Fibroblast of skin of left quadriceps (primary cell): ENCODE measurements at places on chromosomes 2 and 18.

DNA sequence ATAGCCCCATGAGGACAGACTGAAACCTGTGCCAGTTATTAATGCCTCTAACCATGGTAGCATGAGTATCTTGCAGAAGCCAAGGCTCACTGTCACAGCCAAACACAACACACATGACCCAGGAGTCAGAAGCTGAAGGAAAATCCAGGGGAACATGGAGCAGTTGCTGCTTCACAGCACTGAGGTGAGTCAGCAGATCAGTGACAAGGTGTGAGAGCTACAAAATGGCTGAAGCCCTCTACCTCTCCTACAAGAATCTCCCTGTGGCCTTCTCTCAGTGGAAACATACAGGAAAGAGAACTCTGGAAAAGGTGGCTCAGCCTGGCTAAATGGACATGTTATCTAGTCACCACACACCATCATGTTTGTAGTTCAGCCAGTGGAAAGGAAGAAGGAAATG, 93.5 kb downstream of the NAB1 start:
- no peak for DNase-seq

DNA sequence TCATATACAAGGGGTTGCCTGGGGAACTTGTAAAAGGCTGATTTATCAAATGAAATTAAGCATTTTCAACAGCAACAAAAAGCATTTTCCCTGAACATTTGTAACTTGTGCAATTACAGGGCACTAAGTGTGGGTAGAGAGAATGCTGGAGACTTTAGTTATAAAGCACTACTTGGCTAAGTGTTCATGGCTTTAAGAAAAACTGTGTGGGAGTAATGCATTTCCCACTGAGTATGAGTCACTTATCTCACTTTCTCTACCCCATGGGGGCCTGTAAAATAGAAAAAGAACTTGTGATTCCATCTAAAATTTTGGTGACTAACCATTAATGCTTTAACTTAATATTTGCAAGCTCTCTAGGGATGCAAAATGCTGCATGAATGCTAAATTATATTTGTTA, 193.4 kb downstream of the CCDC102B start:
- DNase-seq = peak; percentile 12

GRCh38 chr2:66433945-66434678, 813 bp upstream of the MEIS1 start:
- no peak for DNase-seq

DNA sequence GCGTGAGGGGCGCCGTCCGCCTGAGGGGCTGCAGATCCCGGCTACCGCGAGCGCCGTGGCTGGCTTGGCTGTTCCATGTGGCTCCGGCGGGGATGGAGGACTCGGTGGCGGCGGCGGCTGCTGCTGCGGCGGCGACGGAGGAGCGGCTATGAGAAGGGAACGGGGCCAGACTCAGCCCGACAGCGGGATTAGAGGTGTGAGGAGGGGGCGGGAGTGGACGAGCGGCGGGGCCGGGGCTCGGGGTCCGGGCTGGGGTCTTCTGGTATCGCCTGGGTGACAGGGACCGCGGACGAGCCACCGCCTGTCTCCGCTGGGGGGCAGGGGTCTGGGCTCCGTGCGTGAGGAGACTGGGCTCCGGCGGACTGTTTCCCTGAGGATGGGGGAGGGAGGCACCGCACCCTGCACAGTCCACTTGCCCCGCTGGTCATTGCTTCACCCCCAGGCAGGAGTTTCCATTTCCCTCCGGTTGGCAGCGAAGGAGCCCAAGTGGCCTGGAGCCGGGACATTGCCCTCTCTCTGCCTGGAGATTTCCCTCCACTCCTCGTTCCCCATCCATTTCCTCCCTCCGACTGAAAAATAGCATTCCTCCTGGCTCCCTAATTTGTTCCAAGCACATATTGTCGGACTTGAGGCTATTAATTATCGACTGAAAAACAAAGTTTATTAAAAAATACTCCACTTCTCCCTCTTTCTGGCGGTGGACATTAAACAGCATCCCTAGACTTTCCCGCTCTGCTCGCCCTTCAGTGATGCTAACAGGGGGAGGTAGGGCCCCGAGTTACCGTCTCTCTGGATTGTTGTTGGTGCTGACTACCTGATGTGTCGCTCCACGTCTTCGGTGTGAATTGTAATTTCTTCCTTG, 577 bp downstream of the EHBP1 start:
- DNase-seq = no peak

DNA sequence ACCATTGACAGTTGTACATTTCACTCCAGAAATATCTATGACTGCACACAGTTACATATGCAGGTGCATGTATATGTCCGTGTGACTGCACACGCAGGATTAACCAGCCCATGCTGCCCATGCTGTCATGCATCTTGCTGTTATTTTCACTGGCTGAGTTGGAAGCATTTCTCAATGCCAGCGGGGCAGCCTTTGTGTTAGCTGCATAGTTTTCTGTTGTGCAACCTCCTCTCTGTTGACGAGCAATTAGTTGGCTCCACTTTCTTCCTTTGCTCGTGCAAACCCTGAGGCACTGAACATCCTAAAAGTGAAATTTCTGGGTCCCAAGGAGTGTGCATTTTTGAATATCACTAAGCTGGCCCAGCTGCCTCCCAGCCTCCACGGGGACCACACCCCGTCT, 133.4 kb upstream of the GLI2 start:
- DNase-seq = no peak

DNA sequence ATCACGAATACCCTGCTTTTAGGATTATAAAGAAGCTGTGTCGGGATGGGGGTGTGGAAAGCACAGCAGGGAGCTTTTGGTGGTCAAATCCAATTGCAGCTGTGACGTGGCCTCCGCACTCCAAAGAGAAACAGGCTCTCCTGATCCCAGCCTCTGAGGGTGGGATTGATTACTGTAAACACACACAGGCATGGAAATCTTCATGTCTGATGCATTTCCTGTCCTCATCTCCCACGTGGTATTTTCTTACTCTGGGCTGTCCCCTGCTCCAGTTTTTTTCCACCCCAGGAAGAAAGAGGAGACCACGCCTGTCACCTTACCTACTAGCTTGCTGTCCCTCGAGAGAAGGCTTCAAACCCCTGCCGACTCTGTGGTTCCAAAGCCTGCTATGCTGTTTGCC, 22.7 kb downstream of the RNF152 start:
- DNase-seq = peak; percentile 62

- DNase-seq = no peak
These were observed 318.1 kb downstream of the TRIB2 start for GRCh38 chr2:13034861-13035260.

- no peak for DNase-seq
These were observed 1291.6 kb upstream of the ZEB2 start for GRCh38 chr2:145811276-145812164.

GRCh38 chr18:11664286-11664685, 24.8 kb upstream of the GNAL start:
- no peak for DNase-seq

GRCh38 chr2:168545439-168546082, 89.5 kb downstream of the CERS6 start:
- DNase-seq = peak; percentile 64

GRCh38 chr2:180474716-180475115, 467.6 kb upstream of the CWC22 start:
- no peak for DNase-seq

- no peak for DNase-seq
These were observed 179.8 kb upstream of the REG3G start for GRCh38 chr2:78845664-78846185.

GRCh38 chr2:172445851-172446250, 18.5 kb downstream of the ITGA6 start:
- DNase-seq = no peak

DNA sequence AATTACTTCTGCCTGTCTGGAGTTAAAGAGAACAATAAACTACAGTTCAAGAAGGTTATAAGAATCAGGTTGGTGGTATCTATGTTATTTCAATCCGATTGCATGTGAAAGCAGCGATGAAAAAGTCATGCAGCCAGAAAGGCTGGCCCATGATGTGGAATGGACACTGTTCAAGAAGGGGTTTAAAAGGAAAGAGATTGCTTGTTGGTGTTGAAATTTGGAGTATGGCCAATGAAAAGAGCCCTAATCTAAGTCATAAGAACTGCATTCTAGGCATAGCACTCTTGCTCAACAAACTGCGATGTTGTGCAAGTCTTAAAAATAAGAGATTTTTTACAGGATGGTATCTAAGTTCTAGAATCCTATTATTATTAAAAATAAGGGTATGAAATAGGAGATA, 61.3 kb downstream of the EFEMP1 start:
- DNase-seq = peak; percentile 94

GRCh38 chr2:42371611-42372473, 10.8 kb upstream of the COX7A2L start:
- no peak for DNase-seq

GRCh38 chr2:32862269-32863055, 84.3 kb upstream of the LTBP1 start:
- no peak for DNase-seq

GRCh38 chr18:63454497-63454896, 22.3 kb upstream of the SERPINB5 start:
- DNase-seq = no peak

DNA sequence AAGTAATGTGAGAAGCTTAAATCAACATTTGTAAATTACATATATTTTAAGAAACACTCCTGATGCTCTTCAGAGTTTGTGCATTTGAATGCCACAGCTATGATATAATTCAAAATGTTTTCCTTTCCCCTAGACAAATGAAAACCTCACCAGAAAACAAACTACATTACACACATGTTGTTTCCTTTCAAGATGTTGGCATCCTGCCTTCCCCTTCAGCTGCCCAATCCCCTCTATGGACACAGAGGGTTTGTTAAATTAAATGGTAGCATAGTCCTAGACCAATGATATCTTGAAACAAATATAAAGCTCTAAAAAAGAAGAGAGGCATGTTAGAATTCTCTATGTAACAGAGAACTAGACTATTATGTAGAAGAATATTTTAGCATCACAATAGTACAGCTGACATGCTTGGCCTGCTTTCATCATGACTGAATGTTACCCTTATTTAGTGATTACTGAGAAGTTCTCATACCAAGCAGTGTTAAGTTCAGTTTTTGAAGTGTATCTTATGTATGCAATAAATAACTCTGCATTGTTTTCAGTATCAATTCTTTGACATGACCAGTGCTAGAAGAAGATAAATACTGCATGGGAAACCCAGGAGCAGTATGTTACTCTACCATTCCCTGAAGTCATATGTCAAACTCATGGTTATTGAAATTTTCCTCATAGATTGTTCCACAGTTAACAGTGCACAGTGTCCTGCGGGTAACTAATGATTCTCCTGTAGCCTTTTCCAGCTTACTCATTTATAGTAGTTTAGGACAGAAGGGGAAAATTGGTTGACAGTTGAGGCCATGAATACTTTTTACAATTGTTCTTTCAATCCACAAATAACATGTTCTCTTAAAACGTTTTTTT, 316.3 kb upstream of the KCNJ3 start:
- no peak for DNase-seq

- DNase-seq = no peak
These were observed 141.2 kb upstream of the ST6GAL2 start for GRCh38 chr2:107027205-107027604.

DNA sequence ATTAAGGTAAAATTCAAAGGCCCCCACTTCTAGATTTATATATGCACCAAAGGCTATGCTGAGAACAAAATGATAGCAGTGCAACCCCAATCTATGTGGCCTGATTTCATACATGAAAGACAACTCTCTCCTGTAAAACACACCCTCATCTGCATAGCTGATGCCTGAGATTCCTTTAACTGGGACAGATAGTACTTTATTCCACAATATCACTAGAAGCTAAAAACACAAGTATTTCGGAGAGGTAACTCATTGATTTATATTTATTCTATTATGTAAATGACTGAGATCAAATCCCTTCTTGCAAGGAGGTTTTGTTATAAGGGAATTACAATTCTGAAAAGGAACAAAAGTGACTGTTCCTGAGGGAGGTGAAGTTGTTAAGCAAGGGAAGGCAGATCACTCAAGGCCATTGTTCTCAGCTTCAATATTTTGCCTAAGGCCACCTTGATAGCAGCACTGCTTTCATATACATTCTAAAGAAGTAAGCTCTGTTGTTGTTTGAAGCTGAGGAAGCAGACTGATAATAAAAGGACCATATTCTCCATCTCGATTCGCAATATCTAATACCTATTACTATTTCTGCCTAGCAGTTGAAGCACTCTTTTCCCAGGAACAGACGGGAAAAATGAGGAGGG, 471.0 kb upstream of the CDH7 start:
- no peak for DNase-seq

DNA sequence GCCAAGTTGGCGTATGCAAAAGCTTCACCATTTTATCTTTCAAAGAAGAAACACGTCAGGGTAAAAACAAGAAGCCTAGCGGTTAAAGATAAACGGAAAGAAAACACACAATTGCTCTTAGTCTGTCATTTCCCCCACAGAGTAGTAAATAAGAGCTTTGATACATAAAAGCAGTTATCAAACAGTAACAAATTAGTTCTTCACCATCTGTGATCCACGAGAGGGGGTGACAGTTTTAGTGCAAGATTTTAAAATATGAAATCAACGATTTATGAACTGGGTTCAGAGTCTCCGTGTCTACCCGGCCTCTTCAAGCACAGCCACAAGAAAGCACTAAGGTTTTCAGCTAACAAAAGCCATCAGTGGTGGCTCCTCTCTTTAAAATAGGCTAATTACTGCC, 703.9 kb upstream of the ID2 start:
- DNase-seq = no peak

GRCh38 chr2:236616624-236617023, 47.0 kb downstream of the ACKR3 start:
- DNase-seq = no peak

DNA sequence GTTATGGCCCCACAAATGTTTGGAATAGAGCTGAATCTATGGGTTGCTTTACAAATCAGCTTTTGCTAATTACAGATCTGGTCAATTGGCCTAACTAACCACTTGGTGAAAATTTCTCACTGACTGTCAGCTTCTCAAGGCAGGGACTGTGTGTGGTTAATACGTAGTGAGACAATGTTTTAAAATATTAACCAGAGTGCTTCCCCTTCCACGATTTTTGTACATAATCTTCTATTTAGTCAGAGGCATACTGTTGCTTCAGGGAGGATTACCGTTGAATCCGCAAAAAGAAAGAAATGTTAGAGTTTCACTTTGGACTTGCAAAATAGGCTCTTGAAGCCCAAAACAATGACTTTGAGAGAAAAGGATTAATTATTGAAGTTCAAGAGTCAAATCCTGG, 14.9 kb upstream of the KCNS3 start:
- DNase-seq = no peak

DNA sequence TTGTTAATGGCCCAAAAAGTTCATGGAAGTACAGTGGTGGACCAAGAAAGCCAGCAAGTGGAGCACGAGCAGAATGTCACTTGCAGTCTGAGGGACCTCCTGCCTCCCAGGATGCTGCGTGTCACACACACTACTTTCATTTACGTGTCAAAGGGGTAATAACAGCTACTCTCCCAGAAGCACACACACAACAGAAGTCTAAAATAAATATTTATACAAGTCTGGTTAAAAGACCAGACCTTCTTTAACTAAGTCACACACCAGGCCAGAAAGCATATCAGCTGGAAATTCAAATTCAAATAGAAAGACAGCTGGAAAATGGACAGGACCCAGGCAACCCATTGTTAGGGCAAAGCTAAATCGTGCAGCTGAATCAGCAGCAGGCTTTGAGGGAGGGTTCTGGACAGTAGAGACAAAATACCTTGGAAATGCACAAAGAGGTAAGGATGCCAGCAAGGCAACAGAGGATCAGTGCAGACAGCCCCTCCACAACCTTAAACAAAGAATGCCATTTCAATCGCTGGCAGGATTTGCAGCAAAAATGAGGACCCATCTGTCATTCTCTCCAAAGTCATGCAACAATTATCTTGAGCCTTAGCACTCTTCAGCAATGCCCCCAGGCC, 160.5 kb downstream of the TMEM163 start:
- no peak for DNase-seq

GRCh38 chr2:235106874-235107639, 155.2 kb downstream of the SH3BP4 start:
- DNase-seq = peak; percentile 46
